ENCODE measurements at places on chromosomes 2 and 18. TPM values are rescaled to one million over a fixed set of nuclear protein-coding genes. Genes with fewer than 3 reads are reported as not detected.

DNA sequence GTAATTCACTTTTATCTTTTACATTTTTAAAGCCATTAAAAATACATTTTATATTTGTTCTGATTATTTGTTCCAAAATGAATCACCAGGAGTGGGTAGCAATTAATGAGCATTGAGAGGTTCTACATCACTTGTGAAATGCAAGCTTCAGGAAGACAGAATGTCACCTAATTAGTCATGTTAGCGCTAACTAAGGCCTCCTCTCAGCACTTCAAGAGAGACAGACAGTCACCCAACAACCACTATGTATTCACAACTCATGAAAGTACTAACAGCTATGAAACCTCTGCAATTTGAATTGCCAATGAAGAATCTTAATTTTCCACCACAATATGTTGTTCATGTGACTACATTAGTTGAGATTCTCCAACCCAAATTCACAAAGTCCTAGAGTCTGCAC, 611.0 kb downstream of the KCNJ3 start:
- no peaks in the 10 kb centered on the region for H3K4me1 ChIP-seq
- no peak overlapping the region for H3K27ac ChIP-seq
- no peak overlapping the region for H3K4me3 ChIP-seq
- H3K27me3 ChIP-seq, result no peaks in the 10 kb centered on the region

SIX3 gene
- not detected for total RNA-seq

CD8B2 gene
- not detected for total RNA-seq

GCKR gene
- not detected for total RNA-seq

DNA sequence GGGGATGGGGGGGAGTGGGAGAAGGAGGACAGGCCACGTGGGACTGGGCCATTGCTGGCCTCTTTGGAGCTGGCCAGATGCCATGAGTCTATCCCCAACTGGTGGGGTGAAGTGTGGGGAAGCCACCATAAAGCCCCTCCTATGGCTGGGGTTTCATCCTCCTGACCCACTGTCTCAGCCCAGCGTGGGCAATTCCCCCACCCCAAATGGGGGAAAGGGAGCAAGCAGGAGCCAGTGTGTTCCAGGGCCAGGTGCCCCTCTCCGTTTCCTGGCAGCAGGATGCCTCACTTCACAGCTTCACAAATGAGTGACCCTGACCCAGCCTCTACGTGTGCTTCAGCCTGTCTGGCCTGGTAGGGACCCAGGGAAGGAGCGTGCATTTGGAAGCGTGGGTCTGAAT, 474.7 kb upstream of the HS6ST1 start:
- peaks cover 19% of the 10 kb centered on the region for H3K4me1 ChIP-seq
- H3K27ac ChIP-seq, result no peak overlapping the region
- H3K4me3 ChIP-seq, result no peak overlapping the region

DNA sequence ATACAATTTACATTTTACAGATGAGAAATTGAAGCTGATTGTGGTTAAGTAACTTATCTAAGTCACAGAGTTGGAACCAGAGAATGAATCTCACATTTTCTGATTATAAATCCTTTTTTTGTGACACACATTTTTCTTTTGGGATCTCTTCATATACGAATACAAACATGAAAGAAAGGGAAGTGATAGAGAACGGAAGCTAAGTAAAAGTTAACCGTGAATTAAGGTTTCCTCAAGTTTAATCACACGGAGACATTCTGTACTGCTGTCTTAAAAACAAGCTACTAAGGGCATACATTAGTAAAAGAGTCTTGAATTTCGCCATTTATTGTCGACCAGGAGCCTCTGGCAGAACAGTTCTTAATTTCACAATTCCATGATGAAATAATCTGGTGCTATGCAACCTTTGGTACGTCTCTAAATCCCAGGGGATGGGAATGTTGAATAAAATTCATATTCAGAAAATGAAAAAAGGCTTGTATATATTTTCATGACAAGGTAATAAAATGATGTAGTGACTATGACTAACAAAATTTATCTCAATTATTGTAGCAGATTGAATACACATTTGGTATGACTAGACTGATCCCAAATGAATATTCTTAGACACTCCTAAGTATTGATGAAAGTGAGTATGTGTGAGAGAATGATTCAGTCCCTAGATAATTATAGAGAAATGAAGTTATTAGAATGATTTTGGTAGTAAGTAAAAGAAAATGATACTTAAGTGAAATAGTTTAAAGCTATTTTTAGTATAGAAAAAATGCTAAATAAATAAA, 40.3 kb upstream of the ZSWIM2 start:
- peaks cover 12% of the 10 kb centered on the region for H3K4me1 ChIP-seq
- H3K27ac ChIP-seq, result no peak overlapping the region
- no peak for DNase-seq
- H3K36me3 ChIP-seq, result no peaks in the 10 kb centered on the region
- no peak overlapping the region for H3K4me3 ChIP-seq
- no peaks in the 10 kb centered on the region for H3K27me3 ChIP-seq

MOGAT1 gene
- total RNA-seq, result not detected

TUBA3D gene
- not detected for total RNA-seq

DNA sequence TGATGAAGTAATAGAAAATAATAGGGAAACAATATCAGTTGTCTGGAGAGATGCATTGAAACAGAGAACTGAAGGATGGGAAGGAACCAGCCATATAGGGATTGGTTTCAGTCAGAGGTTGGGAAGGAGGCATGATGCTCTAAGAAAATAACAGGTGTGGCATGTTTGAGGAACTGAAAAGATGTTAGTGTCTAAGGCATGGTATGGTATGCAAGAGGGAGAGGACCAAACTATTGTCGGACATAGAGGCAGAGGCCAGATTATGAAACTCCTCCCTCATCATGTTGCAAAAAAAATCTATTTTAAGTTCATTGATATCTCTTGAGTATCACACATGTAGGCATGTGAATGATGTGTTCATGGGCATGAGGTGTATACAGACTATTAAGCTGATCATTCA, 48.9 kb upstream of the EMILIN2 start:
- H3K27ac ChIP-seq, result no peak overlapping the region
- no peaks in the 10 kb centered on the region for H3K27me3 ChIP-seq
- no peaks in the 10 kb centered on the region for H3K4me1 ChIP-seq

PDE11A gene
- 25.6 TPM for total RNA-seq

DNA sequence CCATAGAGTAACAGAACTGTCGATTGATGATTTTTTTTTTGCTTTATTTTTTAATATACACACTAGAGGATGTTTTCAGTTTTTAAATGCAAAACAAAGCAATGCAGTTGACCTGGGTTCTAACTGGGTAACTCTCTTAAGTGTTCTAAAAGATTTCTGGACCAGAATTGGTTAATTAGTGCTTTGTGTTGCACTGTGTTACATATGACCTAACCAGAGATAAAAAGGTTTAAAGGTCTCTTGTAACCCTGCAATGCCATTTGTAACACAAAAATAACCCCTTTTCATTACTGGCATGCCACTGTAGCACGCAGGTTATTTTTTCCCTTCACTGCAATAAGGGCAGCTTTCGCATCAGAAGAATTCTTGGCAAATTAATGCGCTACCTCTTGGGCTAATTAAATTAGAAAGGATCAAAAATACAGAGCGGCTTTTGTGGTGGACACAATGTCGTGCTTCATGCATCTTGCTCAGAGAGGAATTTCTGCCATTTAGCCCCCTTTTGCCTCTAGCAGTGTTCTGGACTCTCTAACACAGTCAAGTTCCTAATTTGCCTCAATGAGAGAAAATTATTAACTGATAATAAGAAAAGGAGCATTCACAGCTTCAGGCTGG, 250.8 kb upstream of the ZEB2 start:
- no peaks in the 10 kb centered on the region for H3K27me3 ChIP-seq
- H3K36me3 ChIP-seq, result peaks cover 3% of the 10 kb centered on the region
- no peak overlapping the region for H3K4me3 ChIP-seq
- peak overlapping the region; percentile 32 for H3K27ac ChIP-seq
- peaks cover 47% of the 10 kb centered on the region for H3K4me1 ChIP-seq
- DNase-seq, result no peak

DNA sequence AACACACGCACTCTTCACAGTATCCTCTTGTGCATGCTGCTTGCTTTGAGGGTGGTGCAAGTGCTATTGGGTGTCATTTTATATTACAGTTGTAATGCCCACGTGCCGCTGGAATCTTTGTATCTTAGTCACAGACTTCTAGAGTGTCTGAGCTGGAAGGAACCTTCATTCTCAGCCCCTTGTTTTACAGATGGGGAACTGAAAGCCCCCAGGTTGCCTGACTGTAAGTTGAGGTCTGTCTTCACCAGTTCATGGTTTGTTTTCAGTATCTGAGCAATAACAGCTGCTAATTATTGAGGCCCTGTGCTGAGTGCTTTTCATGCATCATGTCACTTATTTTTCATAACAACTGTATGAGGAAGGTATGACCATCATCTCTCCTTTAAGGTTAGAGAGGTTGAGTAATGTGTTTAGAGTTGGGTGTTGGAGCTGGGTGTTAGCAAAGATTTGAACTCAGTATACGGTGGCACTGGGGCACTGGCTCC, 77.0 kb downstream of the PRKCE start:
- no peaks in the 10 kb centered on the region for H3K4me1 ChIP-seq
- H3K36me3 ChIP-seq, result no peaks in the 10 kb centered on the region
- no peak for DNase-seq
- no peak overlapping the region for H3K27ac ChIP-seq
- H3K4me3 ChIP-seq, result no peak overlapping the region

- H3K27me3 ChIP-seq, result peaks cover 14% of the 10 kb centered on the region
- peaks cover 32% of the 10 kb centered on the region for H3K4me1 ChIP-seq
- no peak for DNase-seq
- H3K27ac ChIP-seq, result peak overlapping the region; percentile 63
- no peak overlapping the region for H3K4me3 ChIP-seq
- H3K36me3 ChIP-seq, result no peaks in the 10 kb centered on the region
Observed at GRCh38 chr2:177021706-177022343, 190.8 kb upstream of the HNRNPA3 start.

DNA sequence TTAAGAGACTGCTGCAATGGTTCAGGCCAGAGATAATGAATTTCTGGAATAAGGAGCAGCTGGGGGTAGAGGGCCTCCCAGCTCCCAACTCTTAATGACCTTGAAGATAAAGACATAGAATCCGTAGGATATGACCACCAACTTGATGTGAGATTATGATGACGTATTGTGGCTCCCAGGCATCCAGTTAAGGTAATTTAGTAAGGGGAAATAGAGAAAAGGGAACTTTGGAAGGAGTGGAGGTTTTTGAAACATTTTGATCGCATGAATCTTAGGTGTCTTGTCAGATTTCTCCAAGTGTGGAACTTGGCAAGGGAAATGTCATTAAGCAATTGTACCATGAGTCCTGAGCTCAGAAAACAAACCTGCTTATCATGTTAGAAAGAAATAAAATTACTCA, 277.3 kb upstream of the TANK start:
- peak overlapping the region; percentile 67 for H3K27ac ChIP-seq
- no peaks in the 10 kb centered on the region for H3K36me3 ChIP-seq
- DNase-seq, result no peak

- peaks cover 3% of the 10 kb centered on the region for H3K27me3 ChIP-seq
- DNase-seq, result no peak
- no peak overlapping the region for H3K27ac ChIP-seq
- no peaks in the 10 kb centered on the region for H3K4me1 ChIP-seq
Observed at GRCh38 chr2:100606726-100607343, 44.0 kb downstream of the PDCL3 start.

FBLN7 gene
- total RNA-seq, result 1.9 TPM

CHRNG gene
- total RNA-seq, result not detected

DNA sequence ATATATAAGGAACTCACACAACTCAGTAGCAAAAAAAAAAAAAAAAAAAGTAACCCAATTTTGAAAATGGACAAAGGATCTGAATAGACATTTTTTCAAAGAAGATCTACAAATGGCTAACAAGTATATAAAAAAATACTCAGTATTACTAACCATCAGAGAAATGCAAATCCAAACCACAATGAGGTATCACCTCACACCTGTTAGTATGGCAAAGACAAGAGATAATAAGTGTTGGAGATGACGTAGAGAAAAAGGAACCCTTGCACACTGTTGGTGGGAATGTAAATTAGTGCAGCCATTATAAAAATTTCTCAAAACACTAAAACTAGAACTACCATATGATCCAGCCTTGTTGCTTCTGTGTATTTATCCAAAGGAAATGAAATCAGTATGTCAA, 5.8 kb upstream of the CNDP1 start:
- no peak overlapping the region for H3K27ac ChIP-seq
- no peaks in the 10 kb centered on the region for H3K27me3 ChIP-seq

- no peaks in the 10 kb centered on the region for H3K27me3 ChIP-seq
- H3K4me3 ChIP-seq, result no peak overlapping the region
- H3K27ac ChIP-seq, result no peak overlapping the region
- H3K4me1 ChIP-seq, result peaks cover 11% of the 10 kb centered on the region
- no peaks in the 10 kb centered on the region for H3K36me3 ChIP-seq
Observed at GRCh38 chr2:8251856-8252255, 430.0 kb upstream of the ID2 start.

DNA sequence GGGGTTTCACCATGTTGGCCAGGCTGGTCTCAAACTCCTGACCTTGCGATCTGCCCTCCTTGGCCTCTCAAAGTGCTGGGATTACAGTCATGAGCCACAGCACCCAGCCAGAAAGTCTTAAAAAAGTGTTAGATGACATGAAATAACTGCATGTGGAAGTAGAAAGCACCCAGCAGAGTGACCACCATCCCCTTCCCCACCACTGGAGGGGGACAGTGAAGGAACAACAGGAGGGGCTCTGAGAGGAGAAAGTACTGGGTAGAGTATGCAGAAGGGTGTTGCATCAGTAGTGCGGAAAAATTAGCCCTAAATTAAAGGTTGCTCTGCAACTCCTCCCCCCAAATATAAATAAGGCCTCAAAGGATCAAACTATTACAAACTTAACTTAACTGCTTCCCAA, 230.5 kb downstream of the ZNF521 start:
- peaks cover 3% of the 10 kb centered on the region for H3K4me1 ChIP-seq
- H3K36me3 ChIP-seq, result peaks cover 28% of the 10 kb centered on the region
- H3K27ac ChIP-seq, result no peak overlapping the region
- no peaks in the 10 kb centered on the region for H3K27me3 ChIP-seq
- DNase-seq, result no peak

NLRC4 gene
- not detected for total RNA-seq

DNA sequence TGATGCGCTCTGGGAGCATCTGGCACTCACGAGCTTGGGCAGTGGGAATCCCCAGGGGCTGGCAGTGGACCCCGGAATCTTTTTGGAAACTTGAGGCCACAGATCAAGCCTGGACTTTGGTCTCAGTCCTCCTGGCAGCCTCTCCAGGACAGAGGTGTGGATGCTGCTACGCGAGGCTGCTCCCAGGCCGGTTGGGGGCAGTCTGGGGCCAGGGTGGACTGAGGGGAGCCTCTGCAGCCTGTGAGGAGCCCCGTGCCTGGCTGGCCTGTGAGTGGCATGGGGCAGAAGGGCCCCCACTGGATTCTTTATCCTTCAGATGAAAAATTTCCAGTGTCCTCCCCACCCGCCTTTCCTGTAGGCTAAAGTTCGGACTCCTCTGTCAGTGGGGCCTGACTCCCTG, 12.7 kb upstream of the DES start:
- peaks cover 48% of the 10 kb centered on the region for H3K4me1 ChIP-seq
- no peak overlapping the region for H3K27ac ChIP-seq
- no peaks in the 10 kb centered on the region for H3K36me3 ChIP-seq
- DNase-seq, result no peak
- H3K27me3 ChIP-seq, result peaks cover 2% of the 10 kb centered on the region

- peaks cover 16% of the 10 kb centered on the region for H3K4me1 ChIP-seq
- DNase-seq, result no peak
- no peaks in the 10 kb centered on the region for H3K27me3 ChIP-seq
- no peak overlapping the region for H3K4me3 ChIP-seq
Observed at GRCh38 chr18:9120796-9121195, 15.8 kb upstream of the ANKRD12 start.
